ENCODE measurements at places on chromosomes 11 and 22.

DNA sequence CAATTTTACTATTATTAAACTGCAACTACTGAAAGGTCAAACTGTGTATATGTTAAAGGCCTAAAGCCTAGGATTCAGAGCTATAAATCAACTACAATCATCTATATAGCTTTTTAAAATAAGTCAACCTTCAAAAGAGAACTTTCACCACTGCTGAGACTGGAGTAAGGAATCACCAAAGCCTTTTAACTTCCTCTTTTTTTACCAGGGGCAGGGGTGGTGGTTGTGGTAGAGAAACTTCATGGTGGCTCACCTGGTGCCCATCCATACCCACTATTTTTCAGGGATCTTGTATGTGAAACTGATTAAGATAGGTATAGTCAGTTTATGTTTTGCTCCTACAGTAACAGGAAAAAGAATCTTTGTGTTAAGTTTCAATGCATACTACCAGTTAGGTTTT, 31.5 kb downstream of the TSG101 start:
- DNase-seq: no peak

- DNase-seq: no peak
These were observed 9.5 kb downstream of the OR5P2 start for GRCh38 chr11:7787239-7787638.

DNA sequence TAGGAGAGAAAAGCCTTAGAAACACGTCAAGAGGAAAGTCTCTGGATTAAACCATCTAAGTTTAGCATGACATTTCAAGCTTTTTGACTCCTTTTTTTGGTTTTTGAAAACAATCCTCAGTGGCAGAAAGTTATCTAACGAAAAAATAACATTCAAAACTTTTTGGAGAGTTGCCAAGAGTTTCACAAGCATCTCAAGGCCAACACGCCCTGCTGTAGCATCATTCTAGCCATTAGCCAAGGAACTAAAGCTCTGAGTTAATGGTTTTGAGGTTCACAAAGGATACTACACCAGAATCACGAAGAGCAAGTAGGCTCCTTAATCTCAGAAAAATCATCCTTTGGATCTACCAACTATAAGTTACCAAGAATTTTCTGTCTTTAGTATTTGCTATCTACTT, 94.8 kb downstream of the PICALM start:
- no peak for DNase-seq

DNA sequence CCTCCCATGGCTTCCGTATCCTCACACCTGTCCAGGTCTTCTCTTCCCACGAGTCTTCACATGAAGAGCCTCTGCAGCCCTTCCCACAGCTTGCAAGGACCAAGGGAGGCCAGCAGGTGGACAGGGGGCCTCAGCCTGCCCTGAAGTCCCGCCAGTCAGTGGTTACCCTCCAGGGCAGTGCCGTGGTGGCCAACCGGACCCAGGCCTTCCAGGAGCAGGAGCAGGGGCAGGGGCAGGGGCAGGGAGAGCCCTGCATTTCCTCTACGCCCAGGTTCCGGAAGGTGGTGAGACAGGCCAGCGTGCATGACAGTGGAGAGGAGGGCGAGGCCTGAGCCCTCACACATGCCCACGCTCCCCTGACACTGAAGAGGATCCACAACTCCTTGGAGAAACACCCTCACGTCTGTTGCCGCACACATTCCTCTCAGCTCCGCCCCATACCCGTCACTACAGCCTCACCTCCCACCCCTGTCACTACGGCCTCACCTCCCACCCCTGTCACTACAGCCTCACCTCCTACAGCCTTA, 8.3 kb downstream of the SSH3 start:
- no peak for DNase-seq

DNA sequence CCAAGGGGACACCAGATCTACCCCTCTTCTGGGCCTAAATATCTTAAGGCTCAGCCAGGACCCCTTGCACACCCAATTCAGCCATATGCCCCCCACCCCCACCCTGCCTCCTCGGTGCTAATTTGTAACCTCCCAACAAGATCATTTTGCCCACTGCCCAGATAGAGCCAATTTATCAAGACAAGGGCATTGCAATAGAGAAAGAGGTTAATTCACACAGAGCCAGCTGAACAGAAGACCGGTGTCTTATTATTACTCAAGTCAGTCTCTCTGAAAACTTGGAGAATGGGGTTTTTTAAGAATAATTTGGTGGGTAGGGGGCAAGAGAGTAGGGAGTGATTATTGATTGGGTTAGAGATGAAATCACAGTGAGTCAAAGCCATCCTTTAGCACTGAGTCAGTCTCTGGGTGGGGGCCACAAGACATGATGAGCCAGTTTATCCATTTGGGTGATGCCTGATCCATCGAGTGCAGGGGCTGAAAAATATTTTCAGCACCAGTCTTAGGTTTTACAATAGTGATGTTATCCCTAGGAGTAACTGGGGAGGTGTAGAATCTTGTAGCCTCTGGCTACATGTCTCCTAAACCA, 9.9 kb upstream of the CAPN5 start:
- no peak for DNase-seq

DNA sequence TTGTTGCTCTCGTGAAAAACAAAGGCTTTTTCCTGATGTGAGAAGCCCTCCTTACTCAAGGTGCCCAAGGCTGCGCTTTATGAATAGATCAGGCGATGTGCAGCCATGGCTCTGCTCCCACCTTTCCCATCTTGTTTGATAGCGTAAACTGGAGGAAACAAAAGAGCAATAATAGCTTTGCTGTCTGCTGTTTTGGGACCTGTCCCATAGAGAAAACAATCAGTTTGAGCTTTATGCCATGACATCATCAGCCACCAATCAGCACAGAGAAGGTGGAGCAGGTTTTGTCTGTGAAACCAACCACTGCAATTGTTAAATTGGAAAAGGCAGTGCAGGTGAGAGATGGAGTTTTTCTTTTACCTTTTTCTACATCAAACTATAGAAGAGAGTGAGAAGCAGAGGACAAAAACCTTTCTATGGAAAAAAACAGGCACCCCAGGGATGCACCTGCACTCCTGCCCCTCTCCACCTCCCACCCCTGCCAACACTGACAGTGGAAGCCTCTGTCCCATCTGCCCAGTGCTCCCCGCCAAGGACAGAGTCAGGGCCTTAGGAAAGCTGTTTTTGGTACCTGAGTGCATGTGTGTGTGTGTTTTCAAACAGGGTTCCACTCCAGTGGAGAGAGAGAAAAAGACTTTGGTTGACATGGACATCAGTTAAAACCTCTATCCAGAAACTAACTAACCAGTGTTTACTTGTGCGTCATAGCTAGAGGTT, 80.7 kb downstream of the MICAL3 start:
- DNase-seq: no peak

DNA sequence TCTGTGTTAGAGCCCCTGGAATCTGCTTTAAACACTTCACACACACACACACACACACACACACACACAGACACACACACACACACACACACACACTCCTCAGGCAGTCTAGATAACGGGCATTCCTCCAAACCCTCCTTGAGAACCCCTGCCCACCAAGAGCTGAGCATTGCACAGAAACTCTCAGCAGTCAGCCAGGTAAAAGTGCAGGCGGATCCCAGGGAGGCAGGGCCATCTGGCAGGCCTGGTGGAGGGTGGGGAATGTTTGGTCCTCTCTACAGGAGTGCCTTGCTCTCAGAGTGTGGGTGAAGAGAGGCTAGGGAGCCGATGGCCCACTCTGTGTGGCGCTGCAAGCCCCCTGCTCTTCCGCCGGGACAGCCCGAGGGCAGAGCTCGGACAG, 190.2 kb downstream of the BUD13 start:
- no peak for DNase-seq

GRCh38 chr22:39155421-39155820, 2.9 kb upstream of the CBX7 start:
- DNase-seq: no peak

- DNase-seq: no peak
These were observed 3.7 kb upstream of the PGGHG start for GRCh38 chr11:285021-285893.

DNA sequence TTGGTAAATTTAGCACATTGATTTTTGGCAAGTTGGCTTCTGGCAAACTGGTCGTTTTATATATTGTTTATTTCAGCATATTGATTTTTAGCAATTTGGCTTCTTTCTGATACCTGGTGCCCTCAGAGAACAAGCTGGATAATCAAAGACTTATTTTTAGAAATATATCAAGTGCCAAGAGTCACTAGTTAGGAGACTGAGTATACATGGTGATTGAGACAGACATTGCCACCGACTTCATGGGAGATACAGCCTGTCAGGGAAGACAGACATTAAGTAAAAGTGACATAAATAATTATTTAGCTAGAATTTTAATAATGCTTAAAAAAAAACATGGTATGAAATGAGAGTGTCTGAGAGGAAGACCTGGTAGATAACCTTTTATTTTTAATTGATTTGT, 242.3 kb upstream of the MTNR1B start:
- DNase-seq: no peak

DNA sequence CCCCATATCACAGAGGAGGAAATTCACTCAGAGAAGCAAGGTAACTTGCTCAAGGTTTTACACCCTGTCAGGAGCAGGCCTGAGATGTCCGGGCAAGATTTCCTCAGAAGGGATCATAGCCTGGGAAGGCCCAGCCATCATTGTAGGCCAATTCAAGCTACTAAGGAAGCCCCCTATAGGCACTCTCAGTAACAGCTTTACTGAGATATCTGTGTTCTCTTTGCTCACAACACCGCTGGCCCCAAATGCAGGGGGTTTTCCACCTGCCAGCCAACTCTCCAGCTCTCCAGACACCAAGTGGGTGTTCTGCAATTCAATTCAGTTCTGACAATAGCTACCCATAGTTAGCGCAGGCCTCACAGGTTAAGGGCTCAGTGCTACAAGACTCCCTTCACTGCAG, 84.0 kb downstream of the SLC36A4 start:
- DNase-seq: no peak

DNA sequence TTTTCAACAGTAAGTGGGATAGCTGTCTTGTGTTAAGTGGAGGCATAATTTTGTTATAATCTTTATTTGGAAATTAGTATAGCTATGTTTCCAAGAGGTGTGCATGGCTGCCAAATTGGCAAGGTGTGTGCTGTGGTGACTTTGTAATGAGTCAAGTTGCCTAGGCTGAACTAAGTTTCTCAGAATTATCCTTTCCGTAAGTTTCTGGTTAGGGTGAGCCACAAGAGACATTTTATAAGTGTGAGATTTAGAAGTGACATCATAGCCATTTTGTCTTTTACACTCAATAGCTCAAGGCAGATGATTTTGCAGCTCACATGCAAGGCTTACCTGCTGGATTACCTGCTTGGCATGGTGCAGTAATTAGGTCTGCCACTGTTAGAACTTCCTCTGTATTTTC, 90.3 kb downstream of the C11orf87 start:
- no peak for DNase-seq

- DNase-seq: no peak
These were observed 23.1 kb upstream of the PAX6 start for GRCh38 chr11:31834237-31834636.

DNA sequence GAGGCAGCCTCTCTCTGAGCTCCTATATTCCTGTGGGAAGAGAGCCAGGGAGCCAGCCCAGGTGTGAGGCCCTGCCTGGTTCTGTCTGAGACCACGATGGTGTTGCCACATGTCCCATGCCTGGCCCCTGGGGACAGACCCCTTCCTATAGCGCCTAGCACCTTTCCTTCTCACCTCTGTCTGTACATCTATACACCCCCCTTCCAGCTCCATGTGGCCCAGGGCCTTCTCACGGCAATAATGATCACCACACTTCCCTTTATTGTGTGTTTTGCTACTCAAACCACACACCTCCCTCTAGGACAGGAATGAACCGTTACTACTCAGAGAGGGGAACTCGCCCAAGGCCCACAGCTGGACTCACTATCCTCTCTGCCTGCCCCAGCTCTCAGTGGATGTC, 12.8 kb downstream of the CD82 start:
- DNase-seq: no peak

- no peak for DNase-seq
These were observed 5.2 kb downstream of the SBF1 start for GRCh38 chr22:50469377-50470305.

DNA sequence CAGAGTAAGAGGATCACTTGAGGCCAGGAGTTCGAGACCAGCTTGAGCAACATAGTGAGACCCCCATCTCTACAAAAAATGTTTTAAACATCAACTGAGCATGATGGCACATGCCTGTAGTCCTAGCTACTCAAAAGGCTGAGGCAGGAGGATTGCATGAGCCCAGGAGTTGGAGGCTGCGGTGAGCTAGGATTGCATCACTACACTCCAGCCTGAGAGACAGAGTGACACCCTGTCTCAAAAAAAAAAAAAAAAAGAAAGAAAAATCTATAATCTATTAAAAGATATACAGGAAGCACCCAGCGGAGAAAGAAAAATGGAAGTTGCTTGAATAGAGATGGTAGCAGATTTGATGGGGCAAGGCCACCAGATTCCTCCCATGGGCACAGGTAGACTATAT, 61.8 kb downstream of the FAM83F start:
- DNase-seq: no peak

GRCh38 chr11:18495703-18496102, 31.0 kb downstream of the TSG101 start:
- DNase-seq: no peak

GRCh38 chr11:429931-430456, 11.8 kb downstream of the ANO9 start:
- no peak for DNase-seq

GRCh38 chr22:45179276-45180049, 15.7 kb downstream of the NUP50 start:
- no peak for DNase-seq

DNA sequence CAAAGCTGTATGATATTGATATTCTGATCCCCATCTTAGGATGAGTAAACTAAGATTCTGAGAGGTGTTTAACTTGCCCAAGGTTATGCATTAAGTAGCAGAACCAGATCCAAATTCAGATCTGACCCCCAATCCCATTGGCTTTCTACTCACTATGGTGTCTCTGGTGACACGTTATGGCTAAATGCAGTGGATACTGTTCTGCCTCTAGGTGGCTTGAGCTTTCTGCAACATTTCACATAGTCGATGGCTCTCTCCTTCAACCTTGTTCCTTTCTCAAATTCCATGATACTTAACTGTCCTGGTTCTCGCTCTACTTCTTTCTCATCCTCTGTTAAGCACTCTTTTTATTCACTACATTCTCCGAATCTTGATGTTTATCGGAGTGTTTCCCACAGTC, 9.4 kb downstream of the C11orf97 start:
- no peak for DNase-seq

GRCh38 chr11:95406271-95406670, 175.3 kb upstream of the SESN3 start:
- no peak for DNase-seq

- DNase-seq: no peak
These were observed 21.8 kb downstream of the MS4A4E start for GRCh38 chr11:60221181-60221580.

DNA sequence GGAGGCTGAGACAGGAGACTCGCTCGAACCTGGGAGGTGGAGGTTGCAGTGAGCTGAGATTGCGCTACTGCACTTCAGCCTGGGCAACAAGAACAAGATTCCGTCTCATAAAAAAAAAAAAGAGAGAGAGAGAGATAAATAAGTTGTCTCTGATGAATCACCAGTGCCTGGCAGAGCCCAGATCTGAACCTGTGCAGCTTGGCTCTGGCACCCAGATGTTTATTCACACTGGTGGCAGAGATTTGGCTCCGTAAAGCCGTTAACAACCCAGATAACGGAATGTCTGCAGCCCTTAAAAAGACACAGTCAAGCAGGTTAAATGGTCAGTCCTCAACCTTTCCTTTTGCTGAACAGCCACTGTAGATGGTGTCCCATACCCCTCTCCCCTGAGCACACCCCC, 33.5 kb upstream of the RTL6 start:
- DNase-seq: no peak

- DNase-seq: no peak
These were observed 13.5 kb downstream of the ADORA2A start for GRCh38 chr22:24440718-24441405.
